ENCODE measurements at places on chromosomes 13 and 19. TPM values are rescaled to one million over a fixed set of nuclear protein-coding genes. Genes with fewer than 3 reads are reported as not detected.

Gene SERPINE3
- not detected for total RNA-seq

Gene CGB3
- not detected for total RNA-seq

Gene CAPS
- total RNA-seq, result 6.9 TPM

Gene SYCN
- total RNA-seq, result not detected

Gene TGFBR3L
- 1.2 TPM for total RNA-seq

Gene PRTN3
- not detected for total RNA-seq

Gene TRAPPC6A
- 12.6 TPM for total RNA-seq

- DNase-seq, result no peak
Measured at GRCh38 chr13:113320226-113320875, 23.3 kb downstream of the LAMP1 start.

DNA sequence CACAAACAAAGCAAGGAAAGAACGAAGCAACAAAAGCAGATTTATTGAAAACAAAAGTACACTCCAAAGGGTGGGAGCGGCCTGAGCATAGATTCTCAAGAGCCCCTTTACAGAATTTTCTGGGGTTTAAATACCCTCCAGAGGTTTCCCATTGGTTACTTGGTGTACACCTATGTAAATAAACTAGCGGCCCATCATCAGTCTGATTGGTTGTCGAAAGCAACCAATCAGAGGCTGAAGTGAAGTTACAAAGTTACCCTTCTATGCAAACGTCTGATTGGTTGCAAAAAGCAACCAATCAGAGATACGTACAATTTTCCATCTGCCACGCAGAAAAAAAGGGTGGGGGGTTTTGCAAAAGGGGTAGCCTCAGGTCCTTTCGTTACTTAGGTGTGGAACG, 96.3 kb upstream of the UBAC2 start:
- DNase-seq, result no peak

DNA sequence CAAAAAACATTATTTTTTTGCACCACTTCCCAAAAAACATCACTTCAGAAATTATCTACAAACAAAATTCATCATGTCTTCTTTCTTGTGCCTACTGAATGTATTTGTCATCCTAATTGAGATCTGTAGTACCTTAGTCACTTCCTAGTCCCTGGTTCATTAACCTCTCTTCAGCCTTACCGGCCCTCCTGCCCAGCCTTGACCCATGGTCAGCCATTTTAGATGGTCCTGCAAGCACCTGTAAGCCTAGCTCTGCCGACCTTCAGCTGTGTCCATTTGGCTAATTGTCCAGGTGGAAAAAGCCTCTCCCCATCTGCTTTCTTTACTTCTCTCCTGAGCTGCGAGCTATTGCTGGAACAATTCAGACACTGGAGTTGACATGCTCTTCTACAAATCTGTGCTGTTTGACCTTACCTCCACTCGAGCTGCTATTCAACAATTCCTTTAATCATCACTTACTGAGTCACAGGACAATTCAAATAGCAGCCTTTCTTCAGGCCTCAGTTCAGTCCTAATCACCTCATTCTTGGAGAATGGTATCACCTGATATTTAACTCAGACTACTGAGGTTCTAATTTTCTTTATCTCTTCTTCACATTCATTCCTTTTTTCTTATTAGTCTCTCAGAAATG, 882.5 kb downstream of the PCDH9 start:
- no peak for DNase-seq

DNA sequence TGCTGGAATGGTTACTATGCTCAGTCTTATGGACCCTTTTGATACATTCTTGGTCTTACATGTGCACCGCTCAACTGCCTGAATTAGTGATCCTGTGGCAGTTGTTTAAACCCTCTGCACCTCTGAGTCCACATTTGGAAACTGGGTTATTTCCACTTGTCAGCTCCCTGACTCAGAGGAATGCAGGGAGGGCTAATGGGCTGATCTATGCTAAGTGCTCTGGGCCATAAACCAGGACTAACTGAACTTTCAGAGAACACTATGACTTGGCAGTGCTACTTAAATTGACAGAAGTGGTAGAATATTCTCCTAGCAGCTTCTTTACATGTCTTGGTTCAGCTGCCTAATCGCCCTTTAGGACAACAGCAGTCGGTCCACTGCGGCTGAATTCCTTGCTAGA, 26.8 kb upstream of the MED4 start:
- DNase-seq, result no peak

DNA sequence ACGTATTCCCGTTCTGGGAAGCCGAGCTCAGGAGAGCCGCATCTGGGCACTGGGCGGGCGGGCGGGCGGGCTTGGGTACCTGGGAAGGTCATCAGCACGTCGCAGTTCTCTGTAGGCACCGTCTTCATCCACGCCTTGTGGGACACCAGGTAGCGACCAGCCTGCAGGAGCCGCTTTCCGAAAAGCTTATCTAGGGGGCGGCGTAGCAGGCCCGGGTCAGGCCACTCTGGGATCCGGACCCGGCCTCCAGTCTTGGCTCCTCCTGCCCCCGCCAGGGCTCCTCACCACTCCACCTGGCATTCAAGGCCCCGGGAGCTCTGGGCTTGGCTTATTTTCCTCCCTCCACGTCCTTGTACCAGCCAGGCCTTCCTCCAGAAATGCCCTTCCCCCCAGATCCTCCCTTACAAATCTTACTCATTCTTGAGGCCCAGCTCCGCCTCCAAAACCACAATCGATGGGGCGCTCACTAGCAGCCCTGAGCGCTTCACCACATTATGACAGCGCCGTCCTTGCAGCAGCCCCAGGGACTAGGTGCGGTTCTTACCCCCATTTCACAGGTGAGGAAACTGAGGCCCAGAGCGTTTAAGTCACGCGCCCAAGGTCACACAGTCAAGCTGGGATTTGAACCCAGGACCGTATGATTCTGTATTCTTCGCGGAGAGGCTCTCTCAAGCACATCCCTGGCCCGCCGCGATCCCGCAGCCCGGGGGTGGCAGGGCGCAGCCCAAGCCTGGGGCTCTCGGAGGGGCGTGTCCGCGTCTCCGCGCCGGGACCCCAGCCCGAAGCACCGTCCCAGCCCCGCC, 843 bp downstream of the ANO8 start:
- DNase-seq, result no peak

DNA sequence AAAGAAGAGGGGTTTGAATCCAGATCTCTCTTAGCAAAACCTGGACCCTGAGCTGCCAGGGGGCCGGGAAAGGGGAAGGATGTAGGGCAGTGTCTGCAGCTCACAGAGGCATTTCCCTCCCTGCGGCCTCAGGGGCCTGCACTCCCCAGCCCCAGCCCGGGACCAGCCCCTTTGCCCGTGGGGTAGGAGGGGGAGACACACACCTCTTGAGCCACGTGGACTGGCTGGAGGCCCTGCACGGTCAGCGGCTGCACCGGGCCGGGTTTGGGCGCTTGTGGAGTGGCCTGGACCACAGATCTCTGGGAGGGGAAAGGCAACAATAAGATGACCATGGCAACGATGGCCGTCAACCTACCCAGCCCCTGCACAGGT, 26.9 kb downstream of the RFX1 start:
- DNase-seq, result no peak

- peak; percentile 58 for DNase-seq
Measured at GRCh38 chr13:20801707-20802106, 27.9 kb upstream of the EEF1AKMT1 start.

GRCh38 chr13:89163096-89163495, 1491.9 kb downstream of the SLITRK5 start:
- no peak for DNase-seq

- DNase-seq, result no peak
Measured at GRCh38 chr19:8486661-8487136, 15.7 kb downstream of the PRAM1 start.

DNA sequence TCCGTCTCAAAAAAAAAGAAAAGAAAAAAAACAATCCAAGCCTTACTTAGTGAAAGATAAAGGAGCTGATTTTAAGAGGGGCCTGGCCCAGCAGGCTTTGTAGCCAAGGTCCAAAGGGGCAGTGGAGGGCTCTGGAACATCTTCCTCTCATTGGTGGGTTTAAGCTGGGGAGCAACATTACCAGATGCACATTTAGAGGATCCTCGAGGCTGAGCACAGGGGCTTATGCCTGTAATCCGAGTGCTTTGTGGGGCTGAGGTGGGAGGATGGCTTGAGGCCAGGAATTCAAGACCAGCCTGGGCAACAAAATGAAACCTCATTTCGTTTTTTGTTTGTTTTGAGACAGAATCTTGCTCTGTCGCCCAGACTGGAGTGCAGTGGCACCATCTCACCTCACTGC, 8.0 kb upstream of the TMEM160 start:
- DNase-seq, result no peak

- DNase-seq, result no peak
Measured at GRCh38 chr19:5271145-5271544, 69.5 kb downstream of the PTPRS start.

DNA sequence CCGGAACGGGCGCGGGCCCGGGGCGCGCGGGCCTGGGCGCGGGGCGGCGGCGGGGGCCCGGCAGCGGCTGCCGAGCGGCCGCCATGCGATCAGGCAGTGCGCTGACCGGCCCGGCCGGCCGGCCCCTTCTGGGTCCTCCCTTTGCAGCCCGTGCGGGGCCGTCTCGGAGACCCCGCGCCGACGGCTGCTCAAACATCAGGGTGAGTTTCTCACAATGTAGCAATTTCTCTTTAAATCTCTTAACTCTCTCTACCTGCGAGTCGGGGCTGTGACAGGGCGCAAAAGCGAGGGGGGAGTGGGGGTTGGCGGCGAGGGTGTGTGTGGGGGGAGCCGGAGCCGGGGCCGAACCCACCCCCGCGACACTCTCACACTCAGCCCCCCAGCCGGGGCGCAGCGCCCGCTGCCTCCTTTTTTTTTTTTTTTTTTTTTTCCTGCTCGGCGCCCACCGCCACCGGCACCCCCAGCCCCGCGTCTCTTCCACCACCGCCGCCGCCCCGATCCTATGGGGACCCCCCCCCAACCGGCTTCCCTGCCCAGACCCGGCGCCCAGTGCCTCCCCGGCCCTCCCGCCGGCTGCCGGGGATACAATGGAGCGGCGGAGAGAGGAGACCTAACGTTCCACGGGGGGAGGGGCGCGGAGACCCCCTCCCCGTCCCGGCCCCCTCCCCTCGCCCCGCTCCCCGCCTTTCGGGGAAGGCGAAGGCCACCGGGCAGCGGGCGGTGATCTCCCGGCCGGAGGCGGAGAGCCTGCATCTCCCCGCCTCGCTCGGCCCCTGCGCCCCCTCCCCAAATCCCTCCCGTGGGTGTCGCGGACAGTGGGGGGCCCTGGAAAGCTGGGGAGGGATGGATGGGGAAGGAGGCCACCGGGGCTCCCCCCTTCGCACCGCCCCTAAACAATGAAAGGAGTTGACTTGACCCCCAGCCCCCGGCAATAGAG, at the start of gene BICRA:
BICRA (plus strand) TSS at position 166 of the 937 bp plus-strand sequence. CDS start 64,441 bp downstream, outside the sequence.
- peak; percentile 62 for DNase-seq

DNA sequence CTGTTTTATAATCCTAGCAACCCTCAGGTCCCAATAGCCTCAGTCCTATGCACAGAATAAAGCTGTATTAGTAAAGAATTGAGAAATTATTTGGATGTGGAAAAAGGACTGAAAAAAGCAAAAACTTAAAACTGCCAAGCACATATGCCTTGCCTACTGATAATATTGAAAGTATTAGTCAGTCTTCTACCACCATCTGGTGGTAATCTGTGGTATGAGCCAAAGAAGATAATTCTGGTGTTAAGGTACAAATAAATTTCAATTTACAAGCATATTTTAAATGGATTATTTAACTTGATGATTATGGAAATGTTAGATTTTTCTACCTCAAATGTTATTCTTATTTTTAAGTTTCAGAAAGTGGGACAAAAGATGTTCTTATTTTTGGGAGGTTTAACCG, 460.3 kb upstream of the KLHL1 start:
- DNase-seq, result peak; percentile 68

DNA sequence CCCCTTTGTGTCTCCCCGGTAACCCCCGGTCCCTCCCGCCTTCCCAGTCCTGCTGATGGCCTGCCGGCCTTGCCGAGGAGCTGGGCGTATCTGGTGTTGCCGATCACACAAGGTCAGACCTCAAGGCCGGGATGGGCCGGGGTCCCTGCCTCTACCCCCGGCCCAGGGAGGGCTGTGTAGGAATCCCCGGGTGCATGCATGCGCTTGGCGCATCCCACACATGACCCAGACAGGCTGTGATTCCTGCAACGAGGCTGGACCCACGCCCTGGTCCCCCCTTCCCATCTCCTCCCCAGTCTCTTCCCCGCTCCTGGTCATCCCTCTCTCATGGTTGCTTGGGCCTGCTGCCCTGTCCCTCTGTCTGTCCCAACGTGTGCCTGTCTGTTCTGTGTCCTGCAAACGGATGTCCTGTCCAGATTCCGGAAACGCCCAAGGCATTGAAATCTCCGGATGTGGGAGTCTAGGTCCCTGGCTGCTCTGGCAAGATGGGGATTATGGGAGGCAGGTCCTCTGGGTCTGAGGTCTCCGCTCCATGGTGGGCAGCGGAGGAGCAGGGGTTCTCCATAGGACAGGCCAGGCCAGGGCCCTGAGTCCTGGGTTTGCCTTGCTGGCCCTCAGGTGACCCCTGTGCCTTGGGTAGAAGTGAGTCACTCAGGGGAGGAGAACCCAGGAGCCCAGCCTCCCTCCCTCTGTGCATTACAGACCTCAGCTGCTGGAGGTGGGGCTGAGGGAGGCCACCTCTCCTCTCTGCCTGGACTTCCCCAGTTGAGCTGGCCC, 1.6 kb downstream of the PKN1 start:
- DNase-seq, result peak; percentile 77

DNA sequence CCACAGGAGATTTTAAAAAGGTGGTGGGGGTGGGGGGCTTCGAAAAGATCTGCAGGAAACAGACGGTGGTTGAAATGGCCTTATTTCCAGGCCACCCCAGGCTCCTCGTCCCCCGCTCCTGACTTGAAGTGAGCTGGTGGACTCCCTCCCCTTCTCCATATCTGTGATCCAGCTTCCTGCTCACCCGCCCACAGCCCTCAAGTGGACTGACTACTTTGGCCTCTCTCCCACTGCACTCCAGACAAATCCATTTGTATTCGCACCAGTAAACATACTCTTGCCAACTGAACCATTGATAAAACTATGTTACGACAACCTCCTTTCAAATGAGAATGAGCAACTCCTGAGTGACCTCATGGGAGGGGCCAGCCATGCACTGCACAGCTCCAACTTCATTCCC, 259.5 kb downstream of the COL4A1 start:
- DNase-seq, result peak; percentile 35

GRCh38 chr19:7545300-7545699, 9.8 kb downstream of the PNPLA6 start:
- DNase-seq, result no peak

- DNase-seq, result no peak
Measured at GRCh38 chr19:19606021-19606420, 12.5 kb downstream of the PBX4 start.

Data from endothelial cell of umbilical vein (primary cell).